ENCODE measurements at places on chromosomes 5 and 9. TPM values are rescaled to one million over a fixed set of nuclear protein-coding genes. Genes with fewer than 3 reads are reported as not detected.

Gene NME5
- 6.9 TPM for total RNA-seq

Gene DMGDH
- 13.3 TPM for total RNA-seq

Gene SLC23A1
- 6.2 TPM for total RNA-seq

Gene FOXD4L5
- total RNA-seq: 0.06 TPM

Gene SPINK4
- not detected for total RNA-seq

Gene FOXD4L3
- total RNA-seq: not detected

Gene TGFBI
- 224 TPM for total RNA-seq

Gene CDH18
- total RNA-seq: 2.6 TPM

Gene ANKRD18A
- total RNA-seq: 2.9 TPM
